Foreskin melanocyte (primary cell): ENCODE measurements at places on chromosomes 5 and 9.

DNA sequence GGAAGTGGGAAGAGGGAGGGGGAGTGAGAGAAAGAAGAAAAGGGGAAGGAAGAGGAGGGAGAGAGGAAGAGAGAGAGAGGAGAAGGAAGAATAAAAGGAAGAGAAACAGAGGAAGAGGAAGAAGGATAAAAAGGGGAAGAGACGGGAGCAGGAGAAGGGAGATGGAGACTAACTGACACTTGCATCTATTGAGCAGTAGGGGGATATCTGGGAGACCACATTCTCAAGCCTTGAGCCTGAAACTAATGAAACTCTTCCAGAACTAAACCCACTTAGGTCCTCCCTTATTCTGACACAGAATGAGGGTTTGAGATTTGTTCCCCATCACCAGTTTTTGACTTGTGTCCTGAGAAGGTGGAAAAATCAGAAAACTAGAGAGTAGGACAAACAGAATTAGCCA lies 533.3 kb downstream of the CDH12 start:
- DNase-seq, result no peak

- DNase-seq, result no peak
Measured at GRCh38 chr5:114999176-114999575, 170.5 kb downstream of the TRIM36 start.

- peak; percentile 86 for DNase-seq
Measured at GRCh38 chr9:23769307-23769935, 56.6 kb downstream of the ELAVL2 start.

DNA sequence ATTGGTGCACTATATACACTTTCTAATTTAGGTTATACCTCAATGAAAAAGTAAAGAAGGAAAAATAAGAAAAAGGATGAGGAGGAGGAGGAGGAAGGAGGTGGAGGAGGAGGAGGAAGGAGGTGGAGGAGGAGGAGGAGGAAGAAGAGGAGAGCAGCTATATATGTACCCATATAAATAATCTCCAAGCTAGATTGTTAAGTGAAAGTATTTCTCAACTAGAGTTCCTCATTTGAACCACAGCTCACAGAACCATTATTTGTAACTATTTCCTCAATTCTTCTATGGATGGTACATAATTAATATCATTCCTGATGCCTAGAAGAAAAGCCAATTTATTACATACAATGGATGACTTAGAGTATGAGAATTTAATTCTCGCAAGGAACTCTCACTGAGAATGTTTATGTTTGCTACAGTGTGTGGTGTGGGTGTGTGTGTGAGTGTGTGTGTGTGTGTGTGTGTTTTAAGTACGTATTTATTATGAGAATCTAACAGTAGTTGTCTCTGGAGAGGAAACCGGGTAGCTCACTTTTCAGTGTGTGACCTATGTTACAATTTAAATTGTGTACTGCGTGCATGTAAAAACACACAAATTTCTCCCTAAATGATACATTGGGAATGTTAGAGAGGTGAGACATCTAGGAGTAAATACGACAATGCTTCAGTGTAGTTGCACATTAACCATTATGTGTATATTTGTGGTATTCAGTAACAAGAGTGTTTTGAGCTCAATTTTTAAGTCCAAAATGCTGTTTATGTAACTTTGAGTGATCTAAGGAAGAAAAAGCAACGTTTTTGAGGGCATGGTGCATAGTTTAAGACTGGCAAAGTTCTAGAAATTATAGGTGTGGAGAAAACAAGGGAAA lies 20.2 kb upstream of the NREP start:
- no peak for DNase-seq

DNA sequence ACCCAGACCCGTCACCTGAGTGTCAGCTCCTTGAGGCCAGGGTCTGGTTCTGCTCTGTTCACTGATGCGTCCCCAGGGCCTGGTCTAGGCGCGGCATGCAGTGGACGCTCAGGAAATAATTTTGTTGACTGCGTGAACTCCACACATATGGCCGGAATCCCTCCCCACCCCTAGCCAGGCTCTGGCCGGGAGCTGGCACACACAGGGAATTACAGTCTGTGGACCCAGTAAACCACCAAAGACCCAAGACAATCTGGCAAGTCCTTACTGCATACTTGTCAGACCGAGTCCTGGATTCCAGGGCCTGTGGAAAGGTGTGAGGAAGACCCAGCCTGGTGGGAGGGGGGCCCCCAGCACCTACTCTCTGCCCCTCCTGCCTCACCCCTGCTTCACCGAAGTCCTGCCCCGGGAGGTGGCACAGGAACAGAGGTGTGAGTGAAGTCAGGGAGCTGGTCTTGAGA lies 113.0 kb upstream of the IER5L start:
- no peak for DNase-seq

DNA sequence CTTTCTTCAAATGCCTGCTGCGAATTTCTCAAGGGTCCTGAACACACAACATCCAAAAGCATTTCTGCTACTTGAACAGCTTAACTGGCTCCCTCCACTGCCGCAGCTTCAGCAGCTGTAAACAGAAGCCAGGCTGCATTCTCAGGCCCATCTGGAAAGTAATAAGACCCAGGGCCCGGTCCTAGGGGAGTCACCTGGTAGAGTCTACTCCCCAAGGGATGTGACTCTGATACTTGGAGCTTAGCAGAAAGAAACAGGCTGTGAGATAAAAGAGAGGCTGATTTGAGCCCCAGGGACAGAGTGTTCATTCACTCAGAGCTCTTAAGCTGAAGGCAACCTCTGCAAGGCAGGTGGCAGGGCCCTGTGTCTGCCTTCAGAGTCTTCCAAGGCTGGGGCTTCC lies 356.8 kb downstream of the SPOCK1 start:
- no peak for DNase-seq

DNA sequence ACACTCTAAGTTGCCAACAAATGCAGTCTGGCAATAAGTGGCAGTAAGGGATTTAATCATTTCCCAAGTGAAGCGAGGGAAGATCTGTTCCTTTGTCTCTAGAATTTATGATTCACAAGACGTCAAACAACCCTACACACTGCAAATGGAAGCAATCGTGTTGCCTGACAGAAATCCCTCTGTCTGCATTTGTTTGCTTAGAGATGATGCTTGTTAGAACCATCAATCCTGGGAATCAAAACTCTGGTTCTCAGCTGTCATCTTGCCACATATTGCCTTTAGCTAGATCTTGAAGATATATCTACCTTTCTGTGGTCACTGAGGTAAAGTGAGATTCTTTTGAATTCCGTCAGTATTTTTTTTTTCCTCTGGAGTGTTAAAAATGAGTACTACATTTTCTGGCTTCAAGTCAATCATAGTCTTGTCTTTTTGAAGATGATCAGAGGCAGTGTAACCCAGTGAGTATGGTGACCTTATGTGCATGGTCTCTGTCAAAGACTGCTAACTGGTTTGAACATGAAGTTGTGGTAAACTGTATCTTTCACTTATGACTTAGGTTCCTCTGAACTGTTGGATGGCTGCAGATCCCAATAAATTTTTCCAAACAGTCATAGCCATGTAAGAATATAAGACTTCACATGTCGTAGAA lies 106.4 kb upstream of the STARD4 start:
- no peak for DNase-seq

DNA sequence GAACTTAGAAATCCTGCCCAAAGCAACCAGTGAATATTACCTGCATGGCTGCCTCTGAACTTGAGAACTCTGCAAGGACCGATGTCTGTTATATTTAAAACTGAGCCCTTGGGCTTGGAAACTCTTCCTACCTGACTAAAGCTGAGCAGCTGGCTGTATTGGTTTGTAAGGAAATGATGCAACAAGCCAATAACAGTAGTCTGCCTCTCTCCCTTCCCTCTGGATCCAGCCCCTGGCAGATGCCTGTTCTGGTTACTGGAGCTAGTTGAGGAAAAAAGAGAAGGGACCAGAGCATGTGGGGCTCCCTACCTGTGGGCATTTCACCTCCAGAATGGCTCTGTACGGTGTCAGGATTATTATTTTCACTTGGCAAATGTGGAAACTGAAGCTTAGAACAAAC lies 34.7 kb downstream of the SH3RF2 start:
- DNase-seq, result no peak

GRCh38 chr9:20044686-20045085 lies 255.8 kb upstream of the SLC24A2 start:
- DNase-seq, result no peak

DNA sequence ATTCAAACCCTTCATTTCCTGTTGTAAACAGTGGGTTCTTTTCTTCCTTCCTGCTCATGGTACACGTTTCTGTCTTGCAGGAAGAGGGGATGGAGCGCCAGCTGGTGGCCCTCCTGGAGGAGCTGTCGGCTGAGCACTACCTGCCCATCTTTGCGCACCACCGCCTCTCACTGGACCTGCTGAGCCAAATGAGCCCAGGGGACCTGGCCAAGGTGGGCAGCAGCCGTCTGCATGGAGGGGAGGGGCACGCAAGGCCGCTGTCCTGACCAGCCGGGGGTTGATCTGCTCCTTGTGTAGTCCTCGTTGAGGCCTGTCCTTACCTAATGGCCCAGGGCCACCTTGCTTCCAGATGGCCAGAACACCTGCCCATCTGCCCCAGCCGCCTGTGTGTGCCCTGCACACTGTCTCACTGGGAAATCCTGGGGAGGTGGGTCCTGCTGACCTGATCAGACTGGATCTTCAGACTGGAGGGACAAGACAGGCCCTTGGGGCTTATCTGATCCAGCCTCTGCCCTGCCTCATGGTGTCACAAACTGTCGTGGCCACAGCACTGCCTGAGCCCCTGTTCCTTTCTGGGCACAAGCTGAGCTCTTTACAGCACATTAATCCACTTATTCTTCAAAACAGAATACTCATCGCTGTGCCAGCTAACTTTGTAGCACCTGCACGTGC lies 44.7 kb downstream of the LRSAM1 start:
- DNase-seq, result no peak

DNA sequence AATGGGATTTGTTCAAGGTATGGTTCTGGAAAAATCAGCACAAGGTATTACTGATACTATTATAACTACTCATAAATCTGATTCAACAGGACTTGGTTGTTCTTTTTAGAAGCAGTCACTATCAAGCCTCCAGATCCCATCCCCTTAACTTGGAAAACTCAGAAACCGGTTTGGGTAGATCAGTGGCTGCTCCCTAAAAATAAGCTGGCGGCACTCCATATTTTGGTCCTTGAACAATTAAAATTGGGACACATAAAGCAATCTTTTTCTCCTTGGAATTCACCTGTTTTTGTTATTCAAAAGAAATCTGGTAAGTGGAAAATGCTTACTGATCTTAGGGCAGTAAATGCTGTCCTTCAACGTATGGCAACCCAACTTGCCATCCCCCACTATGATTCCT lies 104.2 kb downstream of the SYK start:
- DNase-seq, result no peak

GRCh38 chr9:112955550-112955949 lies 56.4 kb downstream of the ZNF883 start:
- no peak for DNase-seq

GRCh38 chr5:126744836-126745235 lies 32.1 kb upstream of the LMNB1 start:
- no peak for DNase-seq

GRCh38 chr5:13325765-13326164 lies 618.7 kb downstream of the DNAH5 start:
- no peak for DNase-seq

- DNase-seq, result no peak
Measured at GRCh38 chr5:96590796-96591195, 71.4 kb upstream of the CAST start.

DNA sequence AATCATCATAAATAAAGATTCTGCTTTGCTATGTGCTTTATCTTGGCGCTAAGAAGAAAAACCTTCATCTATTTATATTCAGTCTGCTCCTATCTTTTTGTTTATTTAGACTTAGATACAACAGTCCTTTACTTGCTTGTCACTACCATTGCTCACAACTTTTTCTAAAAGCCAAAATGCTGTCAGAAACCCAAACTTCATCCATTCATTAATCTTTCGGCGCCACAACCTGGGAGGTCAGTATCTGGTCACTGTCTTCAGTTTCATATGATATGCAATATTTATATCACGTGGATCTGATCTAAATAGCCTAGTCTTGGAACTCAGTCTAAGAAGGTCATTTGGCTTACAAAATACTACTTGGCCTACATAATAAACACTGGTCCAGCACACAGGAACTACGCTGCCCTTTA lies 159.3 kb upstream of the TARS1 start:
- DNase-seq, result no peak

GRCh38 chr9:78212868-78213267 lies 23.0 kb upstream of the CEP78 start:
- DNase-seq, result no peak

DNA sequence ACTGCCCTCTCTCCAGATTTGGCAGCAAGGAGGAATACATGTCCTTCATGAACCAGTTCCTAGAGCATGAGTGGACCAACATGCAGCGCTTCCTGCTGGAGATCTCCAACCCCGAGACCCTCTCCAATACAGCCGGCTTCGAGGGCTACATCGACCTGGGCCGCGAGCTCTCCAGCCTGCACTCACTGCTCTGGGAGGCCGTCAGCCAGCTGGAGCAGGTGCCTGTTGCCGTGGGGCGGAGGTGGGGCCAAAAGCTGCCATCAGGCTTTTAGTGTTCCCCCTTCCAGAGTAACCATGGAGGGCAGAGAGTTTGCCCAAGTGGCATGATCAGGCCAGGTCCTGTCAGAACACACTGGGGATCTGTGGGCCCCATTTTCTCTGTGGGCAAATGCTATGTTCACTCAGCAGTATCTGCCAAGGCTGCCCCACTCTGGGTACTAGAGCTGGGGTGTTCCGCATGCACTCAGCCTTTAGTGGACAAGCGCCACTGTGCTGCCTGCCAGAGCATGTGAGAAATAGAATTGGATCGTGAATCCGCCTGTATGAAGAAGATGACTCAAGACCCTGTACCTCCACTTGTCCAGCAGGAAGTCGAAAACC lies 117.1 kb downstream of the DAB2IP start:
- no peak for DNase-seq

DNA sequence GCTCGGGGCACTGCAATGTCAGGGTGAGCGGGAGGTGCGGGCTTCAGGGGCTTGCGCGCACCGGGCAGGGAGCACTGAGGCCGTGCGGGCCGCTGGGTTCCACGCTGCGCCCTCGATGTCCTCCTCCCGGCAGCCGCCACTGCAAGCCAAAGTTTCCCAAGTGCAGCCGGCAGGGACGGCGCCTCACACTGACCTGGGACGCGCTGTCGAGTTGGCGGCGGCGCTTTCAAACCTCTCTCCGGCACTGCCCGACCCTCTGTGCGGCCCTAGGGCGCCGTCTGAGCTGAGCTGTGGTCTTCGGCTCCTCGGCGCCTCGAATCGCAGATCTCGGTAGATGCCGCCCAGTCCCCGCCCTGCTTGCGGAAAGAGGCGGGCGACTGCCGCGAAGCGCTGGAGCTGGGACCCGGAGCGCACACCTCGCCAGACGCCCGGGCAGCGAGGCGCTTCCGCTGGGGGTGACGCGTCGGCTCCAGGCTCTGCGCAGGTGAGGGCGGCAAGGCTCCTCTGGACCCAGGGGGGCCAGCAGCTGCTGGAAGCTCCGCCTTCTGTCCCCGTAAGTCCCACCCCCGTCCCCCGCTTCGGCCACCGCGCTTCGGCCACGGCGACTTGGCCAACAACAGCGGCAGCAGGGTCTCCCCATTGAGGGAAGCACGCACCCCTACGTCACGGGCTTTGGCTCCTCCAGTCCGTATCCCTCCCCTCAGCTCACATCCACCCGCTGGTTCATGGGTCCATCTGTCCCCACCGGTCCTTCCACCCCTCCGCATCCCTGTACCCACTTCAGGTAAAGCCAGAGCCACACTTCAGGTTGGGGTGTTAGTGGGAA lies at the start of gene ANKRD34B:
Gene ANKRD34B (minus strand): TSS at position 320 of the 826 bp plus-strand sequence. CDS start 10,261 bp downstream, outside the sequence.
- peak; percentile 17 for DNase-seq
